ENCODE measurements at places on chromosomes 11 and 22. TPM values are rescaled to one million over a fixed set of nuclear protein-coding genes. Genes with fewer than 3 reads are reported as not detected.

The DCHS1 gene
- 1.3 TPM for total RNA-seq

The VSIG2 gene
- not detected for total RNA-seq

The RIBC2 gene
- total RNA-seq: 0.28 TPM

The DDIAS gene
- 1.4 TPM for total RNA-seq

The RBM4 gene
- total RNA-seq: 159 TPM

The RRM1 gene
- total RNA-seq: 68.8 TPM

The MMP12 gene
- not detected for total RNA-seq

The RAG1 gene
- total RNA-seq: 0.38 TPM

The UPK3A gene
- total RNA-seq: not detected

The APOA5 gene
- total RNA-seq: under 0.01 TPM

The SMIM35 gene
- total RNA-seq: not detected

The CHRNA10 gene
- total RNA-seq: 0.56 TPM

The MMP7 gene
- total RNA-seq: 3.3 TPM

The SLC25A45 gene
- total RNA-seq: 2.8 TPM

Data from regular cardiac myocyte (primary cell).